ENCODE measurements at places on chromosomes 4 and X. TPM values are rescaled to one million over a fixed set of nuclear protein-coding genes. Genes with fewer than 3 reads are reported as not detected.

The IQSEC2 gene
- 19.3 TPM for polyA plus RNA-seq

The INTS6L gene
- 13.8 TPM for polyA plus RNA-seq

The APLN gene
- 2.5 TPM for polyA plus RNA-seq

The NUP62CL gene
- polyA plus RNA-seq = 7.6 TPM

GRCh38 chr4:10006231-10006600 is 15.1 kb downstream of the SLC2A9 start:
- peak; percentile 92 for DNase-seq

GRCh38 chr4:47532658-47533057 is 47.6 kb downstream of the ATP10D start:
- no peak for DNase-seq

DNA sequence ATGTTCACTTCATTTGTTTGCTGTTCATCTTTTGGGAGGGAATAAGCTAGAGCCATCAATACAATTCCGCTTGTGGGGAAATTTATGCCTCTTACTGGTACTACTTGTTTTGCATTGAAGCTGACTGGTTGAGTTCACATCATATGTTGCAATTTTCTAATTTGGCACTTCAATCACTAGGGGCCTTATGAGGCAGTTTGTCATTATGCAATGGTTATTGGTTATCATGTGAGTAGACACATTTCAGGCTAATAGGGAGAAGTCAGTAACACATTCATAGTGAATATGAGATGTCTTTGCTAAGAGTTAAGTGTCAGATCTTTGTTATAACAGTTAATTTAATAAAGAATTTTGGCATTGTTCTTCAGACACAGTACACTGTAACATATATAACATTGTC is 5.0 kb downstream of the RPL36A start:
- DNase-seq = no peak

Measured in large intestine (tissue), 12 donors.